ENCODE measurements at places on chromosomes 7 and 10.

- DNase-seq: no peak
Observed at GRCh38 chr10:55820478-55820877, 540.6 kb downstream of the ZWINT start.

- no peak for DNase-seq
Observed at GRCh38 chr10:3225561-3225960, 53.0 kb upstream of the PITRM1 start.

DNA sequence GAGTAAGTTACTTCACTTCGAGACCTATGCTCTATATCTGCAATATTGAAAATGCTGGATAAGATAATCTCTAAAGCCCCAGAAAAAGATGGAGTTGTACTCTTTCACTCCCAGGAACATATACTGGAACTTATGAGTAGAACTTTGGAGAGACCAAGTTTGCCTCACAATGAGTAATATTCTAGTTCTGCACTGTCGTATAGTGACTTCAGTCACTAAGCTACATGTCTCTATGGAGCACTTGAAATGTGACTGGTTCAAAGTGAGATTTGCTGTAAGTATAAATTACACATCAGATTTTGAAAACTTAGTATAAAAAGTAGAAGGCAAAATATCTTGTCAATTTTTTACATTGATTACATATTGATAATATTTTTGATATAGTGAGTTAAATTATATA is 116.4 kb downstream of the PTEN start:
- DNase-seq: no peak

DNA sequence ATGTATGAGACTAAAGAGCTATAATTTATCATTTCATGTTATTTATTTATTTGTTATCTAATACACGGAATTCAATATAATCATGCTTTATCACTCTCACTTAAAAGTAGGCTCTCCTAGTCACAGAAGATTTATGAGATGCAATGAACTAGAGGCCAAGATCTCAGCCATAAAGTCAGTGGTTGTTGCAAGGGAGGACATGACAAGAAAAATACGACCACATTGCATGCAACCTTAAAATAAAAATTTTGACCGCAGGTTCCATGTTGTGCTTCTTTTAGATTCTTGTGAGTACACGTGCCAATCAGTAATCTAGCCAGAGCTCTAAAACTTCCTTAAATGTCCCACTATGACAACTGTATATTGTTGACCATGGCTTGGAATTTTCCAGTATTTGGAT is 75.9 kb upstream of the SP8 start:
- no peak for DNase-seq

DNA sequence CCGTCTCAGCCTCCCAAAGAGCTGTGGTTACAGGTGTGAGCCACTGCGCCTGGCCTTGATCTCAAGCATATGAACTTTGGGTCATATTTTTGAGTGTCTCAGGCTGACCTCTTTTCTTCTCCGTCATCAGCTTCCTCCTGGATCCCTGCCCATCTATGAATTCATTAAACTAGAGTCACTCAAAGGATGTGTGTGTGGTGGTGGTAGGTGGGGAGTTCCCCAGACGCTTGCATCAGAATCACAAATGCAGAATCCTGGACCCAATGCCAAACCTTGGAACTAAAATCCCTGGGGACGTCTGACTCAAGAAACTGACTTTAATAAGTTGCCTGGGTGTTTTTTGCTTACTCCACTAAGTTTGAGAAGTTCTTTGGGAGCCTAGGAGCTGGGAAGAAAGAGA is 6.7 kb upstream of the CREB5 start:
- DNase-seq: no peak

GRCh38 chr7:107891636-107892366 is 818 bp downstream of the DLD start:
- DNase-seq: no peak

DNA sequence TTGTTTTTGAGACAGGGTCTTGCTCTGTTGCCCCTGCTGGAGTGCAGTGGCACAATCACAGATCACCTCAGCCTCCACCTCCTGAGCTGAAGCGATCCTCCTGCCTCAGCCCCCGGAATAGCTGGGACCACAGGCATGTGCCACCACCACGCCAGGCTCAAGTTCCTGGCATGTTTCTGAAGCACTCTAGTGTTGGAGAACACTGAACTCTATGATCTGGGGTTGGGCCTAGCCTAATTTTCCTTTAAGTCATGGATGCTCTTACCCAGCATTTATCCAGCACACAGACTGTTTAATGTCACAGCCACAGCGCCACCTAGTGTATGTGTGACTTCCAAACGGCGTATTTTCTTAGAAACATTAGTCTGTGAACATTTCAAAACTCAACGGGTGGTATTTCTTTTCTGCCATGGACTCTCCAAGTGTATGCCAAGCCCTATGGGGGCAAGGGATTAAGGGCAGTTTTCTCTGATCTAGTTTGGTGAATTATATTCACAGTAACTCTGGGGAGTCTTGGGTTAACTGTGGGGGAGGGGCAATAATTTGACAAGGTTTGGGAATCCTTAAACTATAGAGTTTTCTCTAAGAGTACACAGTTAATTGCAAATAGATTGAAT is 91.8 kb downstream of the CREM start:
- peak; percentile 31 for DNase-seq

GRCh38 chr10:89531359-89531758 is 4.0 kb downstream of the SLC16A12 start:
- no peak for DNase-seq

DNA sequence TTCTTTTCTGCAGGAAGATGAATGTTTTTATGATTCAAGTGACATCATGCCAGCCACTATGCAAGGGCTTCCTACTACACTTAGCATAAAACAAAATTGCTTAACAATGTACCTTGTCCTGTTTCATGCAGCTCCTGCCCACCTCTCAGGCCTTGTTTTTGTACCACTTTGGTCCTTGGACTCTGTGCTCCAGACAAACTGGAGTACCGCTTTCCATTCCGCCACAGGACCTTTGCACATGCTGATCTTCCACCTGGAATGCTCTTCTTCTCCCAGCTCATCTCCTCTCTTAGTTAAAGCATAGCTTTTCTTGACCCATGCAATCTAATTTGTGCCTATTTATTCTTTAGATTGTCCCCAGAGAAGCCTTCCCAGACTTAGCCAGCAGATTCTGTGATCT is 77.5 kb upstream of the STK17A start:
- no peak for DNase-seq

GRCh38 chr7:155336812-155337602 is 39.3 kb downstream of the INSIG1 start:
- no peak for DNase-seq

GRCh38 chr7:107118109-107118900 is 50.5 kb upstream of the HBP1 start:
- no peak for DNase-seq

- DNase-seq: no peak
Observed at GRCh38 chr10:81036257-81036656, 498.6 kb downstream of the SH2D4B start.

DNA sequence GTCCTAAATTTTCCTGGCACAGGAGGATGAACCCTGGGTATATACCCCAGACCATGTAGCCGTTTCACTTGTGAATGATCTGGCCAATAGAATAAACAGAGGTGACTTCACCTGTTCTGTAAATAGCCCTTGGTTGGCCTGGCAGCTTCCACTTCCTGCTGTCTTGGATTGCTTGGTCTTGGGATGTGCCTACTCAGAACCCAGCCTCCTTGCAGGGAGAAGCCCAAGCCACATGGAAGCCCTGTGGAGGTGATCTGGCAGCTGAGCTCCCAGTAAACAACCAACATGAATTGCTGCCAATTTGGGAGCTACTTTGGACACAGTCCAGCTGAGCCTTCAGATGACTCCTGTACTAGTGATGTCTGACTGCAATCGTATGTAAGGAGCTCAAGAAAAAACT is 4.8 kb upstream of the RAPGEF5 start:
- DNase-seq: no peak

DNA sequence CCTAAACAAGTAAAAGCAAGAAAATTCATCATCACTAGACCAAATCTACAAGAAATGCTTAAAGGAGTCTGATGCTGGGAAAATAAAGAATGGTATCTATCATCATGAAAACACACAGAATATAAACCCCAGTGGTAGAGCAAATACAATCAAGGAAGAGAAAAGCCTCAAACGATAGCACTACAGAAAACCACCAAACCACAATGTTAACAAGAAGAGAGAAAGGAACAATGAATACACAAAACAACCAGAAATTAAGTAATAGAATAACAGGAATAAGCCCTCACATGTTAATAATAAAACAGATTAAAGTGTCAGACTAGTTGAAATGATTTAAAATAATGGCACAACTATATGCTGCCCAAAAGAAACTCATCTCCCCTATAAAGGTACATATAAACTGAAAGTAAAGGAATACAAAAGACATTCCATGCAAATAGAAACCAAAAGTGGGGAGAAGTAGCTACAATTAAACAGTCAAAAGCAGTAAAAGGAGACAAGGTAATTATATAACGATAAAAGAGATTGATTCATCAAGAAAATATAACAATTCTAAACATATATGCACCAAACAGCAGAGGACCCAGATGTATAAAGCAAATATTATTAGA is 77.3 kb downstream of the JMJD1C start:
- no peak for DNase-seq

DNA sequence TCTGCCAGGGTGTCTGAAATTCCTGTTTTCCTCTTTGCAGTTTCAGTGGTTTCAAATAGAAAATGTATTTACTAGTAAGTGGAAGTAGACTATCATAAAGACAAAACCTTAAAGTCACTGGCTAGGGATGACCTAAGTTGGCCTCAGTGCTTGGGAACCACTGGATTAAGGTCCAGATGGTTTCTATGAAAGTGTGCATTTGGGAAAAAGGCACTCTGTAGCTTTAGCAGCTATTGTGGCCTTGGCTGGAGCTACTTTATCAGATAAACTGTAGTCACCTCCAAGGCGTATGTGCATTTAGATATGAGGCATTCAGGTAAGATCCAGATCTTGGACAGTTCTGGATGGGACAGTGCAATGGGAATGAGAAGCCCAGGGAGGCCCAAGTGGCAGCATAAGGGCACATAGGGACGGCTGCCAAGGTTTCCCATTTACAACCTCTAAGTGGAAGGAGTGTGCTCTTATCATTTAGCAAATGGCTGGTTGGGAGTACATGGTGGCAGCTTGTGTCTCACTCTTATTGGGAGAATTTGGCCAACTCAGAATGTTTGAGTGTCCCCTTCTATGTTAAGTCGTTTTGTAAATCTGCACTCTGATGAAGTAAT is 185.6 kb downstream of the LRMDA start:
- no peak for DNase-seq

DNA sequence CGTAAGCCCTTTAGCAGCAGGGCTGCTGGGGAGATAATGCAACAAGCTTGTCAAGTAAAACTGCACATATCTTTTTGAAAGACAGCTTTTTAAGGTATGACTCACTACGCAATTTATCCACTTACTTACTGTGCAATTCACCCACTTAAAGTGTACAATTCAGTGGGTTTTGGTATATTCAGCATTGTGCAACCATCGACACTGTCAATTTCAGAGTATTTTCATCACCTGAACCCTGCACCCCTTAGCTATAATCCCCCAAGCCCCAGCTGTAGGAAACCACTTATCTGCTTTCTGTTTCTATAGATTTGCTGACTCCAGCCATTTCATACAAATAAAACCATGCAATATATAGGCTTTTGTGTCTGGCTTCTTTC is 168.0 kb downstream of the PTPN20 start:
- no peak for DNase-seq

- no peak for DNase-seq
Observed at GRCh38 chr10:59829601-59830000, 76.3 kb upstream of the MRLN start.

GRCh38 chr10:133211141-133211830 is 18.7 kb upstream of the UTF1 start:
- no peak for DNase-seq

DNA sequence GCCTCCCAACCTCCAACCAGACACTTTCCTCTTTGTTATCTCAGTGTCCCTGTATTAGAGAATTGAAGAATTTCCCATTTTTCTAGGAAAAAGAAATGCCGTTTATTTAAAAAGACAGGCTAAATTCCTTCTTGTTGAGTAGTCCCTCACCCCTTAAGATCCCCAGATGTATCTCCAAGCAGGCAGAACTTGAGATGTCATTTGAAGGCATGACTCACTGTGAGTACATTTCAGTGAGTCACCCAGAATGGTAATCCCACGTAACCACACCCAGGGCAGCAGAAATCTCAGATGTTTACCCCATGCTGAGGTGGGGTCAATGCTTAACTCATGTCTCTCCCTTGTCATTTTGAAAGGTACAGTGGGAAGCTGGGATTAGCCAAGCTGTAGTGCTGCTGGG is 4.4 kb downstream of the ZNF655 start:
- peak; percentile 3 for DNase-seq

DNA sequence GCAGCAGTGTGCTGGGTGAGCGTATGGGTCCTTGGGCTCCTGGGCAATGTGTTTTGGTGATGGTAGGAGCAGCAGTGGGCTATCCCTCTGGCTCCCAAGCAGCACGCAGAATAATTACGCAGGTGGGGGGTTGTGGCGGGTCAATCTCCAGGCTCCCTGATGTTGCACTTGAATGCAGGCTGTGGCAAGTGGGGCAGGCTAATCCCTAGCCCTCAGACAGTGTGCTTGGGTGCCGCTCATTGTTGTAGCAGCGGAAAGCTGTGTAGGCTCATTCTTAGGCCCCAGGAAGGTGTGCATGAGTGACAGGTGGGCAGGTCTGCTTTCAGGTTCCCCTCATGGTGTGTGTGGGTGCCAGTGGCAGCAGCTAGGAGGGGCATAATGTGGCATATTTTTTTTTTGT is 44.1 kb downstream of the LOXL4 start:
- DNase-seq: no peak

DNA sequence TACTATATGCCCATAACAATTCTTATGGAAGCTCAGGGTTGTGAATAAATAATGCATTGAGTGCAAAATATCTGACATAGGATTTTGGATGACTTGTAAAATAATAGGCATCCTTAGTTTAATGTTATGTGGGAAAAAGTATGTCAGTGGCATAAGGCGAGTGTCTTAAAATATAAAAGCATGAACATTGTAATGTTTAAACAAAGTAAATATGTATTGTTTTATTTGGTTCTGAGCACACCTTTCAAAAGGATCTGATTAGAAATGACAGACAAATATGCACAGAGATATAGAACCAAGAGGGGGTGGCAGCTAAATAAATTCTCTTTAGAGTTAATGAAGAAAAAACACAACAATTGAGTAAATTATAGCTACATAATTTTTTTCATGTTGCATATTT is 51.3 kb upstream of the FOXP2 start:
- no peak for DNase-seq

DNA sequence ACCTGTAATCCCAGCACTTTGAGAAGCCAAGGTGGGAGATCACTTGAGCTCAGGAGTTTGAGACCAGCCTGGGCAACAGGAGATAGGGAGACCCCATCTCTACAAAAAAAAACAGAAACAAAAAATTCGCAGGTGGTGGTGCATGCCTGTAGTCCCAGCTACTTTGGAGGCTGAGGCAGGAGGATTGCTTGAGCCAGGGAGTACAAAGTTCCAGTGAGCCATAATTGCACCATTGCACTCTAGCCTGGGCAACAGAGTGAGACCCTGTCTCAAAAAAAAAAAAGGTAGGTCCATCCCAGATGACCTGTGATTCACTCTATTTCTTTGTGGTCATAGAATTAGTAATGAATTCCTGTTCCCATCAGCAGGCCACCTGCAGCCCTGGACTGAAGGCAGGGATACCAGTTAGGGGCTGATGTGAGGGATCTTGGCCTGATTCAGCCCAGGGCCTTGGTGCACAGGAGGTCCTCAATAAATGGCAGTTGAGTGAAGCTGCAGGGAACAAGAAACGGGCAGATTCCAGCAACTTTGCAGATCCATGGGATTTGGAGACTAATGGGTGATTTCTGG is at the start of gene MYH16:
Gene MYH16 (plus strand): TSS at position 364 of the 570 bp plus-strand sequence.
- DNase-seq: no peak

GRCh38 chr7:101628522-101628921 is 574 bp downstream of the MYL10 start:
- no peak for DNase-seq

GRCh38 chr10:126838316-126838715 is 66.9 kb upstream of the DOCK1 start:
- no peak for DNase-seq
